CMK (cell line): ENCODE measurements at places on chromosomes 5 and 9.

DNA sequence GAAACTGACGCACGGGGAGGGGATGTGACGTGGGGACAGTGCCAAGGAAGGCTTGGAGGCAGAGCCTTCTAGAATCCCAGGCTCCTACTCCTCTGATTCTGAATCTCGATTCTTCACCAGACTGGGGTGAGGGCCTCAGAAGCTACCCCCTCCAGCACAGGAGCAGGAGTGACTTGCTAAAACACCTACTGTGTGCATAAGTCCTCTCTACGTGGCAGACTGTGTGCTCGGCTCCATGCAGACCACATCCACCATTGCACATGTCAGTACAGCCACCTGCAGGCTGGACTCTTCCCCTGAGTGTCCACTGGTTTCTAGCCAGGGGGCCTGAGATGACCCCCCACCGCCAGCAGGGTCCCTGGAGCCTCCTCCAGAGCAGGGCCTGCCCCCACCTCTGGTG, 71.2 kb upstream of the SARDH start:
- no peak for DNase-seq

DNA sequence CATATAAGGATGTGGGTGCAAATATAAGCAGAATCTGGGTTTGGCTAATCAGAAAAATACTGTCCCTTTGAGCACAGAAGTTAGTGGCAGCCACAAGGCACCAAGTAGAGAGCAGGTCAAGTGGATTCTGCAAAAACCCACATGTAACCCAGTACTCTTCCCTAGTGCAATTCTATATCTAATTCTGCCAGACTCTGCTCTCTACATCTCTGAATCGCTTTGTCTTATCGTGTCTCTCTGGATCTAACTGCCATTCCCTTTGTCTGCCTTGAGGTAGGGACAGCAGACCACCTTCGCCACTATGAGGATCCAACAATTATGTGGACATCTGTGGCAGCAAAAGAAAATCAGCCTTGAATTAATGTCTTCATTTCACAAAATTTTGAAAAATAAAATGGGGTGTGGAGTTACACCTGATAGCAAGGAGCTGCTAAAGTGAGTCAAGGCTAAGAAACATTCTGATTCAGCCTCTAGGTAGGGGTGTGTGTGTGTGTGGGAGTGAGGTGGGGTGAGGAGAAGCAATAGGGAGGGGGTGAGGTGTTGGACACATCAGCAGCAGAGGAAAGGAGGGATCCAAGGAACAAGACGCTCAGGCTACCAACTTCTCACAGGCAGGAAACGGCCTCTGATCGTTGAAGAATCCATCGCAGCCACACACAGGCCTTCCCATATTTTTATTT, 33.7 kb upstream of the ZNF366 start:
- no peak for DNase-seq

- no peak for DNase-seq
Measured at GRCh38 chr5:177496070-177496726, 1.2 kb downstream of the PDLIM7 start.

DNA sequence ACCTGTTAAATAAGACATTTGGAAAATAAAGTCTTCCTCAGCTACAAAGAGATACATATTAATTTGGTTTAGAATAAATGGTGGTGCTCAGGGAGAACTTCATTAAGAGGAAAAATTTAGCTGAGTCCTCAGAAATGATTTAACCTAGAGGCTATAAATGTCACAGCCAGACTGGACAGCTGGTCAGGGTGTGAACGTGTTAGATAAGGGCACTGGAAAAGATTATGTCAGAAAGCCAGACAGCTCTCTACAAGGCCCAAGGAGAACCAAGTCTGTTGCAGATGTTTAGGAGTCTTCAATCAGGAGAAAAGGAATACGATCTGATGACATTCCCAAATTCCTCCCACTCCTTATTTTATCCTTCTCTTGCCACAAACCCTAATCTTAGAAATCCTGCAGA, 265.2 kb downstream of the MAT2B start:
- no peak for DNase-seq

- no peak for DNase-seq
Measured at GRCh38 chr9:107548298-107549142, 59.0 kb upstream of the KLF4 start.

- peak; percentile 91 for DNase-seq
Measured at GRCh38 chr5:53560506-53561191, at the start of gene NDUFS4. TSS of gene NDUFS4 (plus strand) at chr5:53560639. CDS start at chr5:53560663, 24 bp downstream.

- DNase-seq = no peak
Measured at GRCh38 chr5:94217745-94218144, 400.7 kb downstream of the KIAA0825 start.

- peak; percentile 54 for DNase-seq
Measured at GRCh38 chr5:149828161-149829011, 98.3 kb downstream of the PPARGC1B start.

GRCh38 chr9:14203356-14204056, 110.4 kb downstream of the NFIB start:
- DNase-seq = no peak

GRCh38 chr9:98900725-98901124, 43.0 kb upstream of the COL15A1 start:
- DNase-seq = no peak

- no peak for DNase-seq
Measured at GRCh38 chr9:81431641-81432040, 257.7 kb downstream of the TLE1 start.

GRCh38 chr5:171528036-171528435, 108.6 kb downstream of the FGF18 start:
- no peak for DNase-seq

DNA sequence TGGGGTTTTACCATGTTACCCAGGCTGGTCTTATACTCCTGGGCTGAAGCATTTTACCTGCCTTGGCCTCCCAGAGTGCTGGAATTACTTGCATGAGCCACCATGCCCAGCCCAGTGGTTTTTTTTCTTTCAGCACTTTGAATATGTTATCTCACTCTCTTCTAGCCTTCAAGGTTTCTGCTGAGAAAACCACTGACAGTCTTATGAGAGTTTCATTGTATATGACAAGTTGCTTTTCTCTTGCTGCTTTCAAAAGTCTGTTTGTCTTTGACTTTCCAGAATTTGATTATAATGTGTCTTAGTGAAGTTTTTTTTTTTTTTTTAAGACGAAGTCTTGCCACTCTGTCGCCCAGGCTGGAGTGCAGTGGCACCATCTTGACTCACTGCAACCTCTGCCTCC, 43.1 kb upstream of the BNIP1 start:
- DNase-seq = no peak

GRCh38 chr5:25448190-25448621, 803.4 kb upstream of the CDH10 start:
- DNase-seq = no peak

DNA sequence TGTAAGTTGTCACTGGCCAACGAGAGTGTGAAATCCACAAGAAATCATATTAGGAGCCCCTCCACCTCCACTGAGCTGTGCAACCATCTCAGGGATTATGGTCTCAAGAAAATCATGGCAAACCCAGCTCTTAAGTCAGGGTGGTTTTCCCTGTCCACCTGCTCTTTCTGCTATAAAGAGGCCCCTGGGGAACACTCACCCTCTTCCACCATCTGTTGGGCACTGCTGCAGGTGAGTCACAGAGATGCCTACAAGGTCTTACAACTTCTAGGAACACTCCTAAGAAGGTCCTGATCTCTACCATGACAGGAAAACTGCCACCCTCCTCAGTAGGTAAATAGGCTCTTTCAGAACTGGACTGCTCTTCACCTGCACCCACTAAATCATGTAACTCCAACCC, 61.8 kb downstream of the DRD1 start:
- DNase-seq = no peak

GRCh38 chr9:2339416-2339815, 282.2 kb upstream of the VLDLR start:
- no peak for DNase-seq

DNA sequence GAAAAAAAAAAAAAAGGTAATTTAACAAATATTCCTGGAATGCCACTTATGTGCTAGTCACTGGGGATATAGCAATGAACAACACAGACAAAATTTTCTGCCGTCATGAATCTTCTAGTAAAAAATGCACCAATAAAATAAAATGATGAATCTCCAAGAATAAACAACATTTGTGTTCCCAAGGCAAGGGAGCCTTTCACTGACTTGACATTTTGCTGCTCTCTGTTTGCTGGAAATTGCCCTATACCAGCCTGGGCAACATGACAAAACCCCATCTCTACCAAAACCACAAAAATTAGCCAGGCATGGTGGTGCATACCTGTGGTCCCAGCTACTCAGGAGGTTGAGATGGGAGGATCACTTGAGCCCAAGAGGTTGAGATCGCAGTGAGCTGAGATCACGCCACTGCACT, 64.5 kb upstream of the ERBIN start:
- no peak for DNase-seq

GRCh38 chr9:5460157-5460556, 9.8 kb downstream of the CD274 start:
- no peak for DNase-seq

DNA sequence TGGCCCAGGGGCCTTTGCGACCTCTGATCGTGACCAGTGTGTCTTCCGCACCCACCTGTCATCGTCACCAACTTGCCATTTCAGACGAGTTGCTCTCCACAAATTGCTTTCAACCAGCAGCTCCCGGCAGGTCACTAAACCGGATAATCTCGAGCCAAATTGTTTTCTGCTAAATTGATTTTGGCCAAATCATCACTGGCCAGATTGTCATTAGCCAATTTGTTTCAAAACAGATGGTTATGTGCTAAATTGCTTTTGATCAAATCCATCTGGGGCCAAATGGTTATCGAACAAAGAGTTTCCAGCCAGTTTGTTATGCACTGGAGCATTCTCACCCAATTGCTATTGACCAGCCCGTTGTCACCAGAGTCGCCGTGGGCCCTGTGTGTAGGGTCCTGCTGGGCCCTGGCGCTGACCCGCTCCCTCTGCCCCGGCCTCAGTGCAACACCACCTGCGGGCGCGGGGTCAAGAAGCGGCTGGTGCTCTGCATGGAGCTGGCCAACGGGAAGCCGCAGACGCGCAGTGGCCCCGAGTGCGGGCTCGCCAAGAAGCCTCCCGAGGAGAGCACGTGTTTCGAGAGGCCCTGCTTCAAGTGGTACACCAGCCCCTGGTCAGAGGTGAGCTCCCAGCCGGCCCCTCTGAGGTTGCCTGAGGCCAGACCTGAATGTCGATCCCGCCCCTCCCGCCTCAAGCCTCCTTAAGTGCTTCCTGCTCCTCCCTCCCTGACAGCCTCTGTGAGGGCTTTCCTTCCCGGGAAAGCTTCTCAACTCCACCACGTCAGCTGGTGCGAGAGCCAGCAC, 35.6 kb downstream of the ADAMTSL2 start:
- DNase-seq = no peak

DNA sequence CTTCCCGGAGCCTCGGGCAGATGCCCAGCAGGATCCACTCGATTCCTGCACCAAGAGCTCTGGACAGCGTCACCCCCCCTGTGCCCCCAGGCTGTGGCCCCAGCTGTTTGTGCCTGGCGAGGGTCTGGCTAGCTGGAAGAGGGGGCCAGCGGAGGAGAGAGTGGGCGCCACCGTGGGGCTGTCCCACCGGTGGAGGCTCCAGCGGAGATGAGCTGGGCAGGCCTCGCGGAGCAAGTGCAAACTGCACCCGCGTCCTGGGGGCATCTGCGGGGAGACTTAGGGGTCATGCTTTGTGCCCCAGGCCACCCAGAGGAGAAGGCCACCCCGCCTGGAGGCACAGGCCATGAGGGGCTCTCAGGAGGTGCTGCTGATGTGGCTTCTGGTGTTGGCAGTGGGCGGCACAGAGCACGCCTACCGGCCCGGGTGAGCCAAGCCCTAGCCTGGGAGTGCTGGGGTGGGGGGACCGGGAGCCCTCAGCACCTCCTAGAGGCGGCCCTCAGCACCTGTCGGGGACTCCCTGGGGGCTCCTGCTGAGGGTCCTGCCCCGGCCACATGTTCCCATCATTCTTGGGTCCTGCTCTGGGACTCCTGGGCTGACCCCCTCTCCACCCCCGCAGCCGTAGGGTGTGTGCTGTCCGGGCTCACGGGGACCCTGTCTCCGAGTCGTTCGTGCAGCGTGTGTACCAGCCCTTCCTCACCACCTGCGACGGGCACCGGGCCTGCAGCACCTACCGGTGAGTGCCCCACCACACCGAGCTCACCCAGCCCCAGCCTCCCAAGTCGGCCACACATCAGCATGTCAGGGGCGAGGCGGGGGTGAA, 5.4 kb downstream of the EGFL7 start:
- no peak for DNase-seq

- DNase-seq = no peak
Measured at GRCh38 chr5:130555429-130555828, 609.6 kb downstream of the HINT1 start.

- no peak for DNase-seq
Measured at GRCh38 chr9:2622461-2623287, 1.1 kb downstream of the VLDLR start.

- no peak for DNase-seq
Measured at GRCh38 chr5:180138976-180139730, 67.6 kb upstream of the RNF130 start.

GRCh38 chr5:74376187-74376586, 264.3 kb downstream of the ENC1 start:
- peak; percentile 41 for DNase-seq

DNA sequence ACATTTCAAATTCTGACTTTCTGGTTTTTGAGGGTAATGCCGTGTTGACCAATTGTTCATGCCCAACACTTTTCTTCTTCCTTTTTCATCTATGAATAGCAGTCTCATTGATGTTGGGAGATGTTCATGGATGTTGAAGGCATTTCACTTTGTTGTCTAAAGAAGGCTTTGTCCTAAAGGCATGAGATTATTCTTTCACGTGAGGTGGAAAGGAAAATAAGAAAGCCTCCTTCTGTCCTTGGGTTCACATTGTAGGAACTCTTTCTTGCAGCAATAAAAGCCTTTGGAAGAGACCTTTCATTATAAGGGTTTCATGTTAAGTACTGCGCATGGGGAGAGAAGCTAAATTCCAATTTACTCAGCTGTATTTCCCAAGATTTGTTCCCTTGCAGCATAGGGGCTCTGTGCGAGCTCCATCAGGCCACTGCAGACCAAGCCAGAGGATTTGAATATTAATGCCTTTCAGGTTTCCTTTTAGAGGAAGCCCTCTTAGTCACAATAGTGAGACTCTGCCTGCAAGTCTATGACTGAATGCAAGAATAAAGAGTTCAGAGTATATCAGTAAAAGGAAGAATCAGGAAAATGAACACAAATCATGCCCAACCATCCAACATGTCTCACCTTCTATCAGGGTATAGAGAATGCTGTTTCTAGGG, 274.6 kb downstream of the TMEM38B start:
- no peak for DNase-seq

GRCh38 chr9:96136992-96137670, 164.8 kb downstream of the HSD17B3 start:
- no peak for DNase-seq

DNA sequence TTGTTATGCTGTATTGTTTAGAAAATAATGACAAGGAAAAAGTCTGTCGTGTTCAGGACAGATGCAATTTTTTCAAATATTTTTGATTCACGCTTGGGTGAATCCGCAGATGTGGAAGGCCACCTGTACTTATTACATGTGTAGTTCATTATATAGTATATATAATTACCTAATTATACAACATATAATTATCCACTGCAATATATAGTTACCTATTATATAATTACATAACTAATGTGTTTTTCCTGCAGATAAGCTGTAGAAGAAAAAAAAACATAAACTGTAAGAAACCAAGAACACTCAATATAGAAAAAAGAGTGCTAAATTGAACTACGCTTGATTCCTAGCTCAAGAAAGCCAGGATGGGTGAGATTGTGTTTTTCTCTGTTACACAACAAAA, 93.6 kb upstream of the RANBP3L start:
- no peak for DNase-seq

- DNase-seq = no peak
Measured at GRCh38 chr5:149195337-149195887, 54.1 kb downstream of the ABLIM3 start.

- no peak for DNase-seq
Measured at GRCh38 chr9:9133526-9133925, 1333.9 kb upstream of the DMAC1 start.
